ENCODE measurements at places on chromosomes 1 and 21.

DNA sequence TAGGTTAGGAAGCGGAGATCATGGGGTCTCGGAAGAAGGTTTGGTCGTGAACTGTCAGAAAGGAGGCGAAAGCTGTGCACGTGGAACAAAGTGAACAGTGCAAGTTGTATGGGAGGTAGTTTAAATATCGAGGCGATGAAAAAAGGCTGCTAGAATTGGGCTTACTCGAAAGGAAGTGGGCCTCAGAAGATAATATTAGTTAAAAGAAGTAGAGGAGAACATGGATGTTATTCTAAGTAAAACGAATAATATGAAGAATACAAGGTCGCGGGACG lies 571 bp downstream of the WDR3 start:
- DNase-seq, result no peak

DNA sequence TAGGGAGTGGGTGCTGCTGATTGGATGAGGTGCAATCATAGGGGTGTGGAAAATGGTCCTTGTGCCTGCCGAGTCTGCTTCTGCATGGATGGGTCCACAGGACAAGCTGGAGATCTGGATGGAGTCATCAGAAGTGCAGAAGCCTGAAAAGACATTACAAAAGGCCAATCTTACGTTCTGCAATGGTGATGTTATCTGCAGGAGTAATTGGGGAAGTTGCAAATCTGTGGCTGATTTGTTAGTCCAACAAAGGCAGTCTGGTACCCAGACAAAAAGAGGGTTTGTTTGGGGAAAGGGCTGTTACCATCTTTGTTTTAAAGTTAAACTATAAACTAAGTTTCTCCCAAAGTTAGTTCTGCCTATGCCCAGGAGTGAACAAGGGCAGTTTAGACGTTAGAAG lies 166.5 kb downstream of the PGBD5 start:
- no peak for DNase-seq

GRCh38 chr21:26072666-26073615 lies 97.6 kb downstream of the APP start:
- no peak for DNase-seq

GRCh38 chr1:168260393-168260792 lies 20.3 kb upstream of the TBX19 start:
- no peak for DNase-seq

- no peak for DNase-seq
These were observed 20.9 kb downstream of the POFUT2 start for GRCh38 chr21:45266518-45267389.

GRCh38 chr1:165895451-165895871 lies 68.0 kb downstream of the UCK2 start:
- DNase-seq, result no peak

GRCh38 chr1:192003295-192004077 lies 154.8 kb upstream of the RGS18 start:
- no peak for DNase-seq

All from substantia nigra (tissue), 51 donors.